ENCODE measurements at places on chromosomes 7 and 10.
A peak's percentile ranks its signal among the peaks of the same experiment; 100 is the strongest.

- peak; percentile 74 for DNase-seq
Measured at GRCh38 chr7:40544871-40545303, 410.1 kb downstream of the SUGCT start.

DNA sequence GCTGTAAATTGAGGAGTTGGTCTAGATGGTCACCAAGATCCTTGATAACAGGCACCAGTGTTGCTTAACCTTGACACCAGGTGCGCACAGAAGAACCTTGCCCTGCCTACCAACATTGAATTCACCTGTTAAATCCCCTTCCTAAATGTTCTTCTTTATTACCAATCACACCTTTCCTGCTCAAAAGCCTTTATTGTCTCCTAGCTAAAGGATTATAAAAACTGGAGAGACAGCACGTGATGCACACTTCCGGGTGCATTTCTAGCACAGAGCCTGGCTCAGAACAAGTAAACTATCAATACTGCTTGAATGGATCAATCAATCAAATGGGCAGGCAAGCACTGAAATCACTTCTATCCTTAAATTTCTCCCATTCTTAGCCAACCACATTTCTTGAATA lies 56.3 kb downstream of the SVIL start:
- no peak for DNase-seq

DNA sequence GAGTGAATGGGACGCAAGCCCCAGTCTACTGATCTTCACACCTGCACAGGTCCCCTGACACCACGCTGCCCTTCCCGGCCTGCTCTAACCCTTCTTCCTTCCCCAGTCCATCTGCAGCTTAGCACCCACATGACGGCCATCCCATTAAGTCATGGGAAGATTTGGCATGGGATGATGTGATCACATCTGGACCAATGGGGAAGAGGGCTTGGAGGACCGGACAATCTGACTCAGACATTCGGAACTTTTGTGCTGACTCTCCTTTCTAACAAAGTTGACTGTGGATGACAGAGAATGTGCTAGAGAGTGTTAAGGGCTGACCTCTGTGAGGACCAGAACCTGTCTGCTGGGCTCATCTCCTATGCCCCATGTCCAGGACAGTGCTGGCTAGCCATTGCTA lies 15.6 kb downstream of the CXCL12 start:
- no peak for DNase-seq

DNA sequence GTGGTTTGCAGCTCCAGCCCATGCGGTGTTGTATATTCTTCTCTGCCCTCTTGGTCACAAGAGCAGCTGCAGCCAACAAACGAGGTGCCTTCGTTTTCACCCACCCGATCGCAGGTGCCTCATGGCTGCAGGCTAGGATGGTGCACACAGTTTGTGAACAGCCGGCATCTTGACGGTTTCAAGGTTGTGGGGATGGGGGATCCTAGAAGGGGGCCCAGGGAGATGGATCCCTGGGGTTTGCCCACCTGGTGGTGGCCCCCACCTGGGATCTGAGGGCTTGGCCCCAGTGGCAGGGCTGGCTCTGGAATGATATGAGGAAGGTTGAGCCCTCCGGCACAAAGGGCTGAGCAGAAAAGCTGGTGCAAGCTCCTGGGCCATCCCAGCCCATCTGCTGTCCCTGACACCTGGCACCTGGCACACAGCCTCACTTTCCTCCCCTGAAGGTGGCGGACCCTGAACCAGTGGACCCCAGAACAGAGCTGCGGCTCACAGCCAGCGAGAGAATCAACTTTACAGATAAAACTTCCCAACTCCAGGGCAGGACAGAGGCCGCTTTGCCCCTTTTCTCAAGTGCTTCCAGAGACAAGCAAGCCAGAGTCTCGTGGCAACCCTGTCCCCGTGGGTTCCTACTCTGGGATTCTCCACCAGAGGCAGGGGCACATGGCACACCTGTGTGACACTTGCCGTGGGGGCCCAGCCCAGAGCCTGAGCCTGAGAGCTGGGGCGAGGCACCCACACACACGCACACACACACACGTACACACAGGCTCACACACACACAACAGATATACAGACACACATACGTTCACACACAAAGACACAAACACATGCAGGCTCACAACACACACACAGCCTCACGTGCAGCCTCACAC lies 177.3 kb upstream of the PPP2R2D start:
- DNase-seq, result no peak

GRCh38 chr10:119361037-119361436 lies 153.7 kb downstream of the GRK5 start:
- no peak for DNase-seq

DNA sequence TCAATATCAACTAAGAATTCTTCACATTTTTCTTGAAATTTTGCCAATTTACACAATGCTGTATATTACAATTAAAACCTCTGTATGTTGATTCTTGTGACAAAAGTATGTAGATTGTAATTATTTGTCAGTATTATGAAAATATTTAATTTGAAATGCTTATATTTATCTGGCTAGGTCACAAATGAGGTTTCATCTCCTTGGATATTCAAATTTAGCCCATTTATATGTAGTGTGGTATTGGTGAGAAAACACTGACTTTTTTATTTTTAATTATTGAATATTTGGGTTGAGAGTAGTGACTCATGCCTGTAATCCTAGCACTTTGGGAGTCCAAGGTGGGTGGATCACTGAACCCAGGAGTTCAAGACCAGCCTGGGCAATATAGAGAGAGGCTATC lies 2.9 kb upstream of the RARRES2 start:
- no peak for DNase-seq

GRCh38 chr7:155551785-155552611 lies 5.6 kb upstream of the CNPY1 start:
- no peak for DNase-seq

DNA sequence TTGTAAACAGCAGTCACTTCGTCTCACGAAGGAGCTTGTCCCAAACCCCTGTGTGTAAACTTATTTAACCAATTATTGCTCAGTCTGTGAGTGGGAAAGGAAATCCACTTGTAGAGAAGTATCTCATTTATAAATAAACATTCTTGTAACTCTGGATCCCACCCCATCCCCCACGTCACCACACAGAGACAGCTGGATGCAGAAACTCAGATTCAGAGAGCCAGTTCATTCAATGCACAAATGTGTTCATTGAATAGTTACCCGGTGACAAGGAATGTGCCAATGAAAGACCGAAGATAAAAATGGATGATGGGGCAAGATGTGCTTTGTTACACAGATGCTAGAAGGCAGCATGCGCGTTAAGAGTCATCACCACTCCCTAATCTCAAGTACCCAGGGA lies 8.3 kb upstream of the OCM start:
- peak; percentile 11 for DNase-seq

- no peak for DNase-seq
Measured at GRCh38 chr10:34933676-34934075, 118.6 kb upstream of the PARD3 start.

DNA sequence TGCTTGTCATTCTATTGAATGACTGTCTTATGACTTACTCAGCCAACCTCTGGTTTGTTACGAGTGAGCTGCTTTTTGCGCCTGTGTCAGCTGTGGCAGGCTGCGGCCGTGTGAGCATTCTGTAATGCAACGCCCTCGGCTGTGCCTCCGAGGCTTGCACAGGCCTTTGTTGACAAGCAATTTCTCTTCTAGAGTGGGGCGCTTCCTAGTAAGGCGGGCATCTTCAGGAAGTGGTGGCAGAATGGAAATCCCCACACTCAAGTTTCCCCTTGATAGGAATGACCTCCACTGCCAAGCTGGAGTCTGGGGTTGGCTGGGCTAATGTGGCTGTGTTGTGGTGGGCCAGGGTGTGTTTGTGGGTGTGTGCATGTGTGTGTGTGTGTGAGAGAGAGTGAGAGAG lies 20.2 kb upstream of the TMEM178B start:
- DNase-seq, result no peak

- no peak for DNase-seq
Measured at GRCh38 chr7:29945259-29945809, 44.3 kb downstream of the SCRN1 start.

DNA sequence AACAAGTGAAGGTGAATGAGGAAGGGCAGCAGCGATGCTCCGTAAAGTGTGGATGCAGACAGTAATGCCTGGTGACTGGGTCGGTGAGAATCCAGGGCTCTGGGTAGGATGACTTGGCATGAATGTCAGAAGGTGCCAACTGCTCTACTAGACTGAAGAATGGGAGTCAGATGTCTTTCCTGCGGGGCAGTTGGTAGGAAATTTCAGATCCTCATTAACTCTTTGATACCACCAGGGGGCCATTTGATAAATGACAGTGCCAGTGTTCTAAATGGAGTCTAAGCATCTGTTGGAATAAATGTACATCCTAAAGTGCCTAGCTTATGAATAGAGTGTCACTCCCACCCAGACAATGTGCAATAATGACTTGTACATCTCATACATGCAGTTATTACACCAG lies 462.0 kb downstream of the GRM8 start:
- DNase-seq, result no peak

All from fibroblast of villous mesenchyme (primary cell).